Epithelial cell of proximal tubule (primary cell): ENCODE measurements at places on chromosomes 16 and 17.

- no peak for DNase-seq
These were observed 37.4 kb upstream of the IL21R start for GRCh38 chr16:27364493-27365141.

- peak; percentile 42 for DNase-seq
These were observed 133.7 kb downstream of the RAB11FIP4 start for GRCh38 chr17:31524926-31525800.

DNA sequence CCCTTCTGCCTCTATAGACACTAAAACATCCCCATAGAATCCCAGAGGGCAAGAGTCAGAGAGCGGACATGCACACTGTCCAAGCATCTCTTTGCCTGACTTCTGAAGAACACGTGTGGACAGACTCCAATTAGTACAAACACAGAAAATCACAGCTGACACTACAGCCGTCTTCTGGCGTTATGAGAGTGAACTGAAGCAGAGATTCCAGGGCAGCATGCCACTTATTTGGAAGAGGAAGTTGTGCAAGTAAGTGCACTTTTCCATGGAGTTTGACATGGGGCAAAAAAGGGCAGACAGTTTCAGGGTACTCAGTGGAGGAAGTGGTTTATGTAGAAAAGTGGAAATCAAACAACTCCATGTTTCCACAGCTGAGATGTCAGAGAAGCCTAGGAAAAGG, 16.8 kb upstream of the ZNF287 start:
- DNase-seq, result no peak

- DNase-seq, result no peak
These were observed 12.4 kb downstream of the SOCS3 start for GRCh38 chr17:78347453-78347852.

DNA sequence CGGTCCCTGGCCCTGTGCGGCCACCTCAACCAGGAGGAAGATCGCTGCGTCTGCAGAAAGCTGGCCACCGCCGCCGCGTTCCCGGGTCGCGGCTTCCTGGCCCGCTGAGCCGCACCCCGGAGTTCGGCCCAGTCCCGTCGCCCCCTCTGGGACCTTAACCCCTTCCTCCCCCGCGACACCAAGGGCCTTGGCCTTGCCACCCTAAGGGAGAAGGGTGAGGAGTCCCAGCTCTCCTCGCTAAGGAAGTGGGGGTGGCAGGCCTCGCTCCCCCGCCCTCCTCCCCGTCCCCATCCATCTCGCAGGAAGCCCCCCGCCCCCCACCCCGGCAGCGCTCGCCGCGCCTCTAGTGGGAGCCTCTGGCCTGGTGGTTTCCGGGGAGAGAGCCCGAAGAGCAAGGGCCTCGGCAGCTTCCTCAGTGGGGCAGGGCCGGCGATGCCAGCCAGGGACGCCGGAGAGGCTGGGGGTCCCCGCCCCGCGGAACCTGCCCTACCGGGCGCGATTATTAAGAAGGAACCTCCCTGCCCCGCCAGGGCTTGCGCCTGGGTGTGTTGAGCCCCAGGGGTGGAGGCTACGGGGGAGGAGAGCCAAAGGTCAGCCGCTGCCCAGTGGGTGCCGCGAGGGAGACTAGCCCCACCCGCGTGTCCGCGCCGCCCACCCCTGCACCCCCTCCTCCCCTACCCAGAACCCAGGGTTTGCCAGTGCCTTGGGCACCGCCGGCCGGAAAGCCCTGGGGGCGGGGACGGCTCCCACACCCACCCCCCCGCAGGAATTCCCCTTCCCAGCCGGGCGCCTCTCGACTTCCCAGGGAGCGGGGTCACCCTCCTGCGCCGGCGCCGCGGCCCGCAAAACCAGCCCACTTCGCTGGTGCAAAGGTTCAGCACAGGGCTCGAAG, 6.8 kb downstream of the CBX4 start:
- no peak for DNase-seq
